ENCODE measurements at places on chromosomes 1 and 21.

DNA sequence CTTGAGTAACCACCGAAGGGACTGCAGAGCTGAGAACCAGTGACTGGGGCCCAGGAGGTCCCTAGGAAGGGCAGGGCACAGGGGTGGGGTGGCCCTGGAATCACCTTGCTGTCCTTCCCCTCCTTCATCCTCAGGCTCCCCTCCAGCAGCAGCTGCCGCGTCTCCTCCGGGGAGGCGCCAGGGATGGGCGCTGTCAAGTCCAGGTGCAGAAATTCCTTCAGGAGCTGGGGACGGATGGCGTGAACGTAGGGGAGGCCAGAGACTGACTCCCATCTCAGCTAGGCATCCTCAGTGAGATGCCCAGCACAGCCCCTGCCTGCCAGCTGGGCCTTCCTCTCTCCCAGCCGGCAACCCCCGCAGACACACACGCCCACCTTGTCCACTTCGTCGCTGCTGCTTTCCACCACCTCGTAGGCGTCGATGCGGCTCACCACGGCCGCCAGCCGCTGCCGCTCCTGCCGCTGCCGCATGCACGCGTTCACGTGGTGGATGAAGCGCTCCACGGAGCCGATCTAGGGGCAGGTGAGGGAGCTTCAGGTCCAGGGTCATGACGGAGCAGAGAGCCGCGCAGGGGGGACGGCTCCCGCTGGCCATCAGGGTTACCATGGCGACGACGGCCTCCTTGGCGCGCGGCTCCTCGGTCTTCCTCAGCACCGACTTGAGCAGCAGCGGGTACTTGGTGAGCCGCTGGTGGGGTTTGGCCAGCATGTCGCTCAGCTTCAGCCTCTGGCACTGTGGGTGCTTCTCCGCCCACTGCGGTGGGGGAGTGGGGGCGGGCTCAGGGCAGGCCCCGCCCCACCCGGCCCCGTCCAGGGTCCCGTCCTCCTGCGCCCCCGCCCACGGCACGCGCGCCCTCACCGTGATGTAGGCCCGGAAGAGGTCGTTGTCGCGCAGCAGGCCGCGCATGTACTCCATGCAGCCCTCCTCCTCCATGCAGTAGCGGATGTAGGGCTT lies 4.4 kb upstream of the TNFRSF25 start:
- DNase-seq: no peak

DNA sequence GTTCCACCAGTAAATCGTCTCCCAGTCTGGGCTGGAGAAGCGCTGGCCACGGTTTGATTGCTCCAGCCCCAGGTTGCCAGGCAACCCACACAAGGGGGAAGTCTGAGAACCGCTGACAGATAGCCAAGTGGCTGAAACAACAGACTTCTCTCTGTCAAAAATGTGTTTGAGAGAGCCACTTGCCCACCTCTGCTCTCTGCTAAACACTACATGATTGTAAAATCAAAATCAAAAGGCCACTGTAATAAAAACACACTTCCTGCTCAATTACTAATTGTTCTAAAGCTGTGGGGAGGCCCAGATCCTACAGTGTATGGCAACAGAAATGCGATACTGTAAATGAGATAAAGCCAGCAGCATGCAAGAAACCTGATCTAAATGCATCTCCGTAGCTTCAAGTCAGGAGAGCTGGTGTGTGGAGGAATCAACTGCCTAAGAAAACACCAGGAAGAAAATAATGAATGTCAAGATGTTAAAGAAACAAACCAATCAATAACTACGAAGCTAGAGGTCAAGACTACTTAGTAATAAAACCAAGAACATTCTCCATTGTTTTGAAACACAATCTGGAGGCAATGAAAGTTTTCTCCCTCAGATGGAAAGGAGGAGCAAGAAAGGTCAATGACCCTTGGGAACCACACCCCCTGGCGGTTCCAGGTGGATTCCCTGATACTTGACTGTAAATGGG lies 121.2 kb downstream of the SLC45A1 start:
- no peak for DNase-seq

- DNase-seq: no peak
These were observed 43.6 kb downstream of the LRRC7 start for GRCh38 chr1:69611316-69611715.

DNA sequence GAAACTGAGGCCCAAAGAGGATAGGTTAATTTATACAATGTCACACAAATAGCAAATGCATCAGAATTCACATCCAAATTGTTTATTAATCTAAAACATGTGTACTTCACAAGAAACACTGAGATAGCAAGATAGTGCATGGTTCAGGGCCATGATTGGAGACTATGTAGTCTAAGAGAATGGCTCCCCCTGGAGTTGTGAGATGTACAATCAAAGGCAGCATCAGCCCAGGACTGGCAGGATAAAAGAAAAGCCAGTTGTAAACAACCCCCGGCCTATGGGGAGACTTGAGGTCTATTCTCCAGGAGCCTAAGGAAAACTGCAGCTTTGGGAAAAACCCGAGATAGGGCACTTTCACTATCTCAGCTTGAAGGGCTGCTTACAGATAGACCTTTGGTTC lies 511.0 kb downstream of the OMA1 start:
- no peak for DNase-seq

DNA sequence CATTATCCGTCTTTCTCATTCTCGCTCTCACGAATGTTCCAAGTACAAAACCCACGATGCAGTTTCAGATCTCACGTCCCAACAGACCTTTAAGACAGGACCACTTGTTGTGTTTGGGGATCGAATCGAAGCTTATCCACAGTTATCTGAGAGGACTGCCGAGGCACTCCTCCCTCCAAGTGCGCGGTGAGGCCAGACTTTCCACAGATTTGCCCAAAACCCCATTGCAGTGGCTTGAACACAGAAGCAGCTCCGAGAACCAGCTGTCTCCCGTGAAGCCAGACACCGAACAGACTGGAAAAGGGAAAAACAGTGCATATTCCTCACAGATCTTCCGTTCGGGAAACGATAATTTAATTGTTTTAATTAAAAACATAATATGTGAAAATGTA lies 46.5 kb upstream of the COL6A2 start:
- DNase-seq: no peak

DNA sequence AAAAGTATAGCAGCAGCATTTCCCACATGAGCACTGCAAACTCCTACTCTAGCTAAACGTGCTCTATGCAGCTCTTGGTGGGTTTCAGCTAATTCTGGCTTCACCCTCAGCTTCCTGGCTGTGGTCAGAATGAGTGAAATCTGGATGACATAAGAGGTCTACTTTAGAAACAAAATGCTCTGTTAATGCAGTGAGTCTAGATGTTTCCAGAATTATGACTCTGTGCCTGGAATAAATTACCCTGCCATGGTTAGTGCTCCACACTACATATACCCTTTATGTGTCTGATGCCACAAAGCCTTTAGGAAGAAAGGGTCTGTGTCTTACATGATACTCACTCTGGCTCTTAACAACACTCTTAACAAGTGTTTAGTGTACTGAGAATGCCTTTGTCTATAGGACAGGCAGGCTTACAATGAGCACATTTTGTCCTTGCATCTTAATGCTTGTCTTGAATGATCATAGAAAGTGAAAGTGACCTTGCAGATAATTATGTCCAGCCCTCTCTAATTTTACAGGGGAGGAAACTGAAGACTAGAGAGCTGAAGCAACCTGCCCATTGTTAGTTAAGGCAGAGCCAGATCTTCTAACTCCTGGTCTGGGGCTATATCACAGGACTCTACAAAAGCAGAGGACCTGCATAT lies 9.2 kb downstream of the S100A10 start:
- peak; percentile 68 for DNase-seq

DNA sequence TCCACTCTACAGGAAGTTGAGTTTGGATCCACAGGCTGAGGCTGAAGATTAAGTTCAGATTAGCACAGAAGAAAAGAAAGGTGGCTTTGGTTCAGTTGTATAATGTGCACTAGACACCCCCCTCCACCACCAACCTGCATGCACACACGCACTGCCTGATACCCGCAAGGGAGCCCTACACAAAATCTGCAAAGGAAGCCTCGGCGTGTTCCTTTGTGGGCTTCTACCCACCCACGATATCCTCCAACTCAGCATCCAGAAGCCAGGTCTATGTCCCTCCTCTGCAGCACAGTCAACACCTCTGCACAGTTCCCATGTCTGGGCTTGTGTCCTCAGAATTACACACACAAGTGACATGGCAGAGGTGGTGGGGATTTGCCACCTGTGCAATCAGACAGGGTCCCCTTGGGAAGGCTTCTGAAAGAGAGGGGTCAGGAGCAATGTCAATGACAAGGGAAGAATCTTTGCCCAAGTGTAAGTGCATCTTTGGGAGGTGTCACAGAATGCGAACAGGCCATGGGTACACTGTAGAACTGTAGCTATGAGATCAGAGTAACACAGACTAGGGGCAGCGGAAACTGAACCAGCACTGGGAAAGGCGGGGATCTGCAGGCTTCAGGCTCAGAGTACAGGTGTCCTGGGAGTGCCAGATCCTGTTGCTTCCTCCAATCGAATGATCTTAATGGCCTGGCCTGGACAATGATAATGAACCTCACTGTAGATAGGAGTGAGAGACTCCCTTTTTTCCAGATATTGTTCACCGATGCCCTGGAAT lies 148.6 kb upstream of the ETV3 start:
- DNase-seq: no peak

DNA sequence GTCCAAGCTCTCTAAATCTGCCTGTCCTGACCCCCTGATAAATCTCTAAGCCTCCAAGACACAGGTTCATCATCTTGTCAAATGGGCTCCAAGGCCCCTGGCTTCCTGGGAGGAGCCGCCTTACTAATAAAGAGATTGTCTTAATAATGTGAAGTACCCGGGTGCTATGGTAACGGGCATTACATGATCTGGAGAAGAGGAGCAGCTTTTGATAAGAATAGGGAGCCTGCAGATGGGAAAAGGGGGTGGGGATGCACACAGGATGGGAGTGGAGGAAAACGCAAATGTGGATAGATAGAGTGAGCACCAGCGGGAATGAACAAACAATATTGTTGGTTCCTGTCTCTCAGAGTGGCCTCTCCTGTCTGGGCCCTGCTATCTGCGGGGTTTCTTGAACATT lies 11.9 kb upstream of the RXRG start:
- no peak for DNase-seq

DNA sequence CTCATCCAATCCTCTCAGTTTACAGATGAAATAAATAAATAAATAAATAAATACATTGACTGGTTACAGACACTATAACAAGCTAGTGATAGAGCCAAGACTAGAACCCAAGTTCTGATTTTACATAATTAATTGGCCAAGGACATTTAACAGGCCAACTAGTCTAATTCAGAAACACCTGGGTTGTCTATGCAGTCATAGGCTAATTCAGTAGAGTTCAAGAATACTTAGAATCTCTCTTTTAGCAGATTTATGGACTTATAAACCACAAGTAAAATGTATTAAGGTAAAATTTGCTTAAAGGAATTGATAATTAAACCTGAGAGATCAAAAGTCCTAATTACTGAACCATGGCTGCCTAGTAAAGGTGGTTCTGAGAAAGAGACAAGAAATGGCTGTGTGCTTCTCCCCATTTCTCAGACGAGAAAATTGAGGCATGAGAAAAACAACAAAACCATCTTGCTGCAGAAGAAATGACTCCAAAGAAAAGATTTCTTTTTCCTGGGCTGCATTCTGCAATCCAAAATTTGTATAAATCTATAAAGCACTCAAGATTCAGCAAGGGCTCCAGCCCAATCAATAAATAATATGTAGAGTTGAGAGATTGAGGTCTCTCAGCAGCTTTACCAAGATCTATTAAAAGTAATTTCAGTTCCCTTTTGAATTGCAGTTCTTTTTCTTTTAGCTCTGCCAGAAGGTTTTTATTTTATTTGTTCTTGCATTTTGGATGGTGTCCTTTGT lies 98.3 kb downstream of the DUSP10 start:
- no peak for DNase-seq

DNA sequence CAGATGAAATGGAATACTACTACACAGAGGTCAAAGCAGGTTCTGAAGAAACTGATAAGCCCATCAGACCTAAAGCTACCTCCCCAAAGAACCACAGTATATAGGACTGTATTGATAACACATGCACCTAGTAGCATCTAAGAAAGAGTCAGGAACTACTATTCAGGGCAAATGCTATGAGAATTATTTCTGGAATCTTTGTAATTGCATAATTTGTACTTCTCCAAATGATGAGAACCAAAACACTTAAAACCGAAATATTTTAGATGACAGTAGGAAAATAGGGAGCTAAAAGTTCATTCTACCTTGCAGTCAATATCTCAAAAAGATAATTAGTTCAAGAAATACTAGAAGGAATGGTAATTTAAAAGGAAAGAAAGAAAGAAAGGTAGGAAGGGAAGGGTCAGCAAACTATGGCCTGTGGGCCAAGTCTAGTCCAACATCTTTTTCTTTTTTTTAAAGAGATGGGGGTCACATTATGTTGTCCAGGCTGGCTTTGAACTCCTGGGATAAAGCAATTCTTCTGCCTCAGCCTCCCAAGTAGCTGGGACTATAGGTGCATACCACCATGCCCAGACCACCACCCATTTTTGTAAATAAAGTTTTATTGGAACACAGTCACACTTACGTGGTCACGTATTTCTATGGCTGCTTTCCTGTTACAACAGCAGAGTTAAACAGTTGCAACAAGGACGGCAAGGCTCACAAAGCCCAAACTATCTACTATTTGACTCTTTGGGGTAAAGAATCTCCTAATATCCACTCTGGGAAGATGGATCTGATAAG lies 24.0 kb downstream of the EGLN1 start:
- DNase-seq: no peak

All from activated naive CD4-positive, alpha-beta T cell treated with anti-CD3 and anti-CD28 coated beads for 36 hours (primary cell).